HuH-7.5 (cell line): ENCODE measurements at places on chromosomes 5 and 9.
A peak's percentile ranks its signal among the peaks of the same experiment; 100 is the strongest.

GRCh38 chr5:17763301-17763700, 129.0 kb downstream of the TAF11L14 start:
- DNase-seq, result no peak

DNA sequence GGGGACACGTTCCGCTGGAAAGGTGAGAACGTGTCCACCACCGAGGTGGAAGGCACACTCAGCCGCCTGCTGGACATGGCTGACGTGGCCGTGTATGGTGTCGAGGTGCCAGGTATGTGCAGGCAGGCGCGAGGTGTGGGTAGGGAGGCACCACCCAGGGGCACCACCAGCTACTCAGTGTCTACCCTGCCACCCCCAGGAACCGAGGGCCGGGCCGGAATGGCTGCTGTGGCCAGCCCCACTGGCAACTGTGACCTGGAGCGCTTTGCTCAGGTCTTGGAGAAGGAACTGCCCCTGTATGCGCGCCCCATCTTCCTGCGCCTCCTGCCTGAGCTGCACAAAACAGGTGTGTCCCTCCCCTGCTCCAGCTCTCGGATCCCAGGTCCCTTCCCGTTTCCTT, 15.1 kb downstream of the SLC27A4 start:
- no peak for DNase-seq

- no peak for DNase-seq
These were observed 58.3 kb downstream of the IZUMO3 start for GRCh38 chr9:24487250-24487861.

DNA sequence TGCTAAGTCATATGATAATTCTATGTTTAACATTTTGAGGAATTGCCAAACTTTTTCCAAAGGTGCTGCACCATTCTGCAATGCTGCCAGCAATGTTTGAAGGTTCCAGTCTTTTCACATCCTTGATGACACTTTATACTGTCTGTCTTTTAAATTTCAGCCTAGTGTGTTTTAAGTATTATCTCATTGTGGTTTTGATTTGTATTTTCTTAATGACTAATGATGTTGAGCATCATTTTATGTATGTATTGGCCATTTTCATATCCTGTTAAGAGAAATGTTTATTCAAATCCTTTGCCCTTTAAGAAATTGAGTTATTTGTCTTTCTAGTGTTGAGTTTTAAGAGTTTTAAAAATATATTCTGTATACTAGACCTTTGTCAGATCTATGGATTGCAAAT, 5.0 kb upstream of the TEX48 start:
- DNase-seq, result no peak

- DNase-seq, result no peak
These were observed 1076.7 kb downstream of the NR2F1-AS1 start for GRCh38 chr5:92504346-92504745.

GRCh38 chr9:105833271-105833975, 139.1 kb downstream of the TMEM38B start:
- DNase-seq, result no peak

DNA sequence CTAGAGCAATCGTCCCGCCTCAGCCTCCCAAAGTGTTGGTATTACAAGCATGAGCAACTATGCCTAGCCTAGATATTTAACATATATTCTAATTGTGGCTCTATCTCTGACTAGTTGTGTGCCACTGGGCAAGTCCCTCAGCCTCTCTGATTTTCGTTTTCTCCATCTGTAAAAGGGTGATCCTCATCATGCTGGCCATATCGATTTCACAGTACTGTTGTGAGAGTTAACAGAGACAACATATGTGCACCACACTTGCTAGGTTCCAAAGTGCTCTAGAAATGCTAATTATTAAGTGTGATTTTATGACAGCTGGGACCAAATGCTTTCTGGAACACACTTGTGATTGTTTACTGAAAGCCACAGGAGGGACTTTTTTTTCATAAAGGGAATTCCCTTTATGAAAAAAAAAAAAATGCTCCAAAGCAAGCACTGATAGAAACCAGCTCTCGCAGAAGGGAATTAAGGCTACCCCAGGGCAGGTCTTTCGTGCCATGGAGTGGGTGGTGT, 78.5 kb upstream of the EPB41L4B start:
- no peak for DNase-seq

GRCh38 chr5:62499756-62500155, 78.9 kb upstream of the LRRC70 start:
- DNase-seq, result no peak

DNA sequence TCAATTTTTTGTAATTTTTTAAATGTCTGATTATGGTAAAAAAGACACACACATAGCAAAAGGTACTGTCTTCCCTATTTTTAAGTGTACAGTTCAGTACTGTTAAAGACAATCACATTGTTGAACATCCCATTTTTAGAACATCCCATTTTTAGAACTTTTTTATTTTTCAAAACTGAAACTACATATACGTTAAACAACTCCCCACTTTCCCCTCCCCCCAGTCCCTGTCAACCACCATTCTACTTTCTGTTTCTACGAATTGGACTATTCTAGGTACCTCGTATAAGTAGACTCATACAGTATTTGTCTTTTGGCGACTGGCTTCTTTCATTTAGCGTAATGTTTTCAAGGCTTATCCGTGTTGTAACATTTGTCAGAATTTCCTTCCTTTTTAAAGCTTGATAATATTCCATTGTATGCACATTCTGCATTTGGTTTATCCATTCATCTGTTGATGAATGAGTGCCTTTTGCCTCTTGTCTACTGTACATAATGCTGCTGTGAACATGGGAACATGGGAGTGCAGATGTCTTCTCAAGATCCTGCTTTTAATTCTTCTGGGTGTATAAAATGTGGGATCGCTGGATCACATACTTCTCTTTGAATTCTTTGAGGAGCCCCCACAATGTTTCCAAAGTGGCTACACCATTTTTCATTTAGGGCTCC, 154.0 kb downstream of the PIK3R1 start:
- DNase-seq, result no peak

GRCh38 chr5:82833277-82833676, 243.9 kb downstream of the TMEM167A start:
- no peak for DNase-seq

DNA sequence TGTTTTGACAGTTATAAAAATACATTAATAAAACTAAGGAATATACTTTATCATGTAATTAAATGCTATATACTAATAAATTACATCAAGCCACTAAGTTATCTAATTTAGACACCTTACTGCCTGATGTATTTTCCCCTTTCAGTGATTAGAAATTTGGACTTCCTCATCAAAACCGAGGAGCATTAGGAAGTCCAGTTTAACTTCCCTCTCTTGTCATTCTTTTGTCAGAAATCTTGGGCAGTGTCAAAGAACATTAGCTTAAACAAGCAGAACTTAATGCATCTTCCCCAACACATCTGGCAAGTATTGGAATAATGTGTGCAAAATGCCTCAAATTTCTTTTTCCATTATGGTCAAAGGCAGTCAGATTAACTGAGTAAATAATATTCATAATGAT, 81.6 kb downstream of the PLPP1 start:
- DNase-seq, result no peak

DNA sequence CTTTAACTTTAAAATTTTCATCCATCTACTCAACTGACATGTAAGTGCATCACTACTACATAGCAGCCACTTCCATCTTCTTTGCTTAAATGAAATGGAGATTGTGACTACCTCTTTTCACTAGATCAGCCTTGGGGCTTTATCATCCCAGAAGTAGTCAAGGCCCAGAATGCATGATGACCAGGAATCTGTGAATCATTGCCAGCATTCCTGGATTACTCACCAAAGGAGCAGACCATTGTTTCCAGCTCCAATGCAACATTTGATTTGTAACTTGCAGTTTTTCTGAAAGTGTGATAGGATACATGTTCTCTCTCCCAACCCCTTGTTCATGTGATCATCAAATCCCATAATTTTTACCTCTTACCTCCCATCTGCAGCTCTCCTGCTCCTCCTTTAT, 65.1 kb downstream of the PLPPR1 start:
- DNase-seq, result no peak

DNA sequence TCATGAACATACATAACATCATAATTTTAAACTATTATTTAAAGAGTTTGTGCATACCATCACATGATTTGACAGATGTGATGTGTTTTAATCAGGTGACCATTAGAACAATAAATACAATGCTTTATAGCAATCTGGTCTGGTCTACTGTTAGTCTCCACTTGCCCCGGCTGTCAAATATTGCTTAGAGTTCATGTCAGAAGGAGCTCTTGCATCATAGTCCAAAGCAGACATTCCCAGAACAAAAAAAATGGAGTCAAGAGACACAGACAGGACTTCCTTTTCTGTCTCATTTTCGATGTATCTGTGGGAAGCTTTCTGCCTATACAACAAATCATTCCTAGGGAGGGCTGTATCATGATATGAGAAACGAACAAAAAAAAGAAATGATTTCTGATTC, 979.2 kb upstream of the WWC1 start:
- no peak for DNase-seq

GRCh38 chr5:20276959-20277263, 288.9 kb upstream of the CDH18 start:
- no peak for DNase-seq

GRCh38 chr9:69590266-69590665, 81.9 kb downstream of the APBA1 start:
- no peak for DNase-seq

GRCh38 chr5:40515476-40515875, 164.2 kb upstream of the PTGER4 start:
- no peak for DNase-seq

GRCh38 chr5:154221371-154221896, 30.9 kb downstream of the GALNT10 start:
- DNase-seq, result no peak

DNA sequence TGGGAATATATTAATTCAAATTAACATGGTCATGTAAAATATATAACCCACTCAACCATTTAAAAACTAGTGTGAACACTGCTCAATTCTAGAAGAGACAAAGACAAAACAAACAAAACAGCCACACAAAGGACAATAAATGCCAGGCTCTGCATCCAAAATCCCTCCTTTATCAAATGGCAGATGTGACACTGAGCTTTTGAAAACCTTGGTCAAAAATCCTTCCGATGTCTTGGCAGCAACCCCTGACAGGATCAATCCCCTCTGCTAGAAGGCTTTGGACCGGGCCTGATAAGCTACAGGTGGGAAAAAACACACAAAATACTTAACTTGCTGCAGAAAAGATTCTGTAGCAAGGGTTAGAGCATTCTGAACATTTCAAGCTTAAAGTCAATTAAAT, 61.5 kb downstream of the ZFR start:
- no peak for DNase-seq

GRCh38 chr5:179255527-179256327, 89.5 kb downstream of the ADAMTS2 start:
- no peak for DNase-seq

DNA sequence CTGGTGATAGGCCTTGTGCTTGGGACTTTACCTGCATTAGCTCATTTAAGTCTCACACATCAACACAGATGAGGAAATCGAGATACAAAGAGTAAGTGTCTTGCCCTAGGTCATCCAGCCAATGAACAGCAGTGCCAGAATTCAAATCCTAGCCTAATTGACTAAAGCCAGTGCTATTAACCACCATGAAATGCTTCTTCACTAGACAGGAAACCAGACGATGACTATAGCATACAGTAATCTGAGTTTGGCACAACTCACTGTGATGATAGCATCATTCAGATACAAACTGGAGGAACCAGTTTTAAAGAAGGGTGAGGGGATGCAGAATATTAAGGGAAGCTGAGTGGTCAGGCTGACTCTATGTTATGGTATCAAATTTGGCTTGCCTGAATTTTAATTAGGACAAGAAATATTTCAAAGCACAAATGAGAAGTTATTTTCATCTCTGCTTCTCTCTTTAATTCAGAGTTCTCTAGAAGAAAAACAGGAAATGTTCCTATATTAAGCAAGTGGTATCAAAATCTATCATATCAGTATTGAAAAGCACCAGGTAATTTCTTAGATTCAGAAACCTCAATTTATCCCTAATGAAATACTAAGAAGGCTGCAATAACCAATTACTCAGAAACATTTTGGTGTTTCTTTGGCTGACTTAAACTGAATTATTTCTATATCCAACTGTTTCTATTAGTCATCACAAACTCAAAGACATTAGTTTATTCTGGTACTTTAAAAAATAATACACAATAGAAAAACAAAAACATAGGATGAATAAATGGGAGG, 147.0 kb upstream of the RASA1 start:
- no peak for DNase-seq

DNA sequence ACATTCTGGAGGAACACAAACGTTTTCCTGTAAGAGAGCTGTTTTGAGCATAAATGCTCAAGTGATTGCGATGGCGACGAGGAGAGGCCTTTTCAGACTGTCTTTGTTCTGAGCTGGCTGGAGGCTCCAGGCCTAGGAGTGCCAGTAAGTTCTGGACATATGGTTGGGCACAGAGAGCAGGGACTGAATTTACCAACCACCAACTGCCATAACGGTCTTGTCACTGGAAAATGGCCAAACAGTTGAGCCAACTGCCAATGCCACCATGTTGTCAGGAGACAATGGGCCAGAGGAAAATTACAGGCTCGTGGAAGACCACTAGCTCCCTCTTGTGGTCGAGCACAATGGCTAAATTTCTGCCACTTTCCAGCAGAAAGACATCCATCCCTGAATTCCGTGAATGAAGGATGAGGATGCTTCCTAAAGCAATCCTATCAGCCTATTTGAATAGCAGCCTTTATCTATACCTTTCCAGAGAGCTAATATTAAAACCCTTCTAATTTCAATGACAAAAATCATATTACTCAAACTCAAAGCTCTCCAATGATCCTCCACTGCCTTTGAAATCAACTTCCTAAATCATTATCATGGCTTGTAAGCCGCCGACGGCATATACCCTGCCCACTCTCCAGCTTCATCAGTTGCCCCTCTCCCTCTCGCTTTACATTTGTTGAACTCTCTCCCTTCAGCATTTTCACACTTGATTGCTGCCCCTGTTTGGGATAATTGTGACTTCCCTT, 66.9 kb upstream of the GLIS3 start:
- DNase-seq, result peak; percentile 26

DNA sequence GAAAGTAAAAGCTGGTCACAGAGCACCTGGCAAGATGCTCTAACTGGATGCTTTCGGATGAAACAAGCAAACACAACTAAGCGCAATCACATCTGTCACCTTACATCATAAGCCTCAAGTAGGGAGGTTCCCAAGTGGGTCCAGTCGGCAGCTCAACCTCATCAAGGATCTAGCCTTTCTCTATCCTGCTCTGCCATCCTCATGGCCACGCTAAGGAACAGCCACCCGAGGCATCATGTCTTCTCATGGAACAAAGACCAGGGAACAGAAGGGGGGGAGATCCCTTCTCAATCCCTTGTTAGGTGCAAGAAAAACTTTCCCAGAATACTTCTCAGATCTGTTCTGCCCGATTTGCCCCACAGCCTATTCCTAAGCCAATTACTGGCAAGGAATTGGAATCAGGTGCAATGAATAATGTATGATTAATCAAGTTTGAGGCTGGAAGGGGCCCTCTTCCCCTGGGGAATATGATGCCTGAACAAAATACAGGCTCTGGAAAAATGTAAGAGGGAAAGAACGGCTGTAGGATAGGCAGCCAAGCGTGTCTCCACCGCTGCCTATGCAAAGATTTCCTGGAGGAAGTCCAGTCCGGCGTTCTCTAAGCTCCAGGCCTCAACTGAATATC, 1.3 kb upstream of the HABP4 start:
- no peak for DNase-seq
